ENCODE measurements at places on chromosomes 3 and 15.
A peak's percentile ranks its signal among the peaks of the same experiment; 100 is the strongest.

DNA sequence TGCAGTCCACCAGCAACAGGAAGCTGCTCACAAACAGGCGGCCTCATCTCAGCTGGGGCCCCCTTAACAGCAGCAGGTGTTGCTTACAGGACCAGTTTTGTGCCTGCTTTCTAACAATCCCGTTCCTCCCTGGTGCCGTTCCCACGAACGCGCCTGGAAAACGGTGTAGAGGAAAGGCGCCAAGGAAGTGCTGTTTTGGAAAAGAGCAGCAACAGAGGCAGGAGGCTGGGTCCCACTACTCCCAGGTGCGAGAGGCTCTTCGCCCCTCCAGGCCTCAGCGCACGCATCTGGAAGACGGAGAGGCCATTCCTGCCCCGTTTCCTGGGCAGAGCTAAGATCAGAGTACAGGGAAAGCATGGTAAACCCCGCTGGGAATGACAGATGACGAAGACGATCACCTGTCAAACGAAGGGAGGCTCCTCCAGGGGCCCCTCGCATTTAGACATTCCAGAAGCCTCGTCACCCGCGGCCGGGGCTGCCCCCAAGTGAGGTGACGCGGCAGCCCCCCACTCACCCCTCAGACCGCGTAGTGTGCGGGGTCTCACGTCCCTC is 603 bp downstream of the SCAPER start:
- DNase-seq: no peak

DNA sequence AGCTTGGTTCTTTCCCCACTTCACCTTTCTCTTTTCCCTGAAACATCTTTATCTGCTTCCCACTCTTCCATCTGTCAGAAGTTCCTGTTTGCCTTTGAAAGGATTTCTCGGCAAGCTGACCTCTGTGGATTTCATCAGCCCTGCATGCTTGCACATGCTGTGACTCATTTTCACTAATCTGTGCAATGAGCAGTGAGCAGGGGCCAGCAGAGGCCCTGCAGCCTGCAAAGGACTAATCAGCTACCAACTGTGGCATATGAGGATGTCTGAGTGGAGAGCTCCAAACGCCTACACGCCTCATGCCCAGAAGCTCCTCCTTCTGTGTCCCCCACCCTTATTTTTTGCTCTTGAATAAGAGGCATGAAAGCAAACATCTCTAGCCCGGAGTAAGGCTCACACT is 333.0 kb upstream of the SEMA6D start:
- DNase-seq: no peak

- DNase-seq: no peak
Measured at GRCh38 chr3:123084192-123084591, 17.4 kb downstream of the PDIA5 start.

- peak; percentile 8 for DNase-seq
Measured at GRCh38 chr15:91849749-91850161, 3.8 kb upstream of the SLCO3A1 start.

GRCh38 chr3:44235604-44236484 is 5.8 kb upstream of the TOPAZ1 start:
- DNase-seq: peak; percentile 49

Measured in CMK (cell line).